ENCODE measurements at places on chromosomes 11 and 22.
A peak's percentile ranks its signal among the peaks of the same experiment; 100 is the strongest.

- DNase-seq = no peak
Observed at GRCh38 chr11:59943997-59944714, 5.9 kb downstream of the OOSP1 start.

DNA sequence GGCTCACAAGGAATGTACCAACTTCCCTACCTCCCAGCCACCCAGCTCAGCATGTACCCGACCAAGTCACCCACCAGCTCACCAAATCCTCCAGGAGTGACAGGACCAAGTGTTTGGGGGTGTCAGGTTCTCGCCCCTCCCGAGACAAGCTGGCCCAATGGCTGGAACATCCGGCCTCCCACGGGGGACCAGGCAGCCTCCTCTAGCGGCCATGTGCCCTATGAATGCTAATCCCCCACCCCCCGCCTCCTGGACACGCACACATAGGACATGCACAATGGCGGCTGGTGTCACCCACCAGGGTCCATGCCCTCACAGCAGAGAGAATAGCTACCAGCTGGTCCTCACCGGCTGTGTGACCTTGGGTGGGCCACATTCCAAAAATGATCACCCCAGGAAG lies 151.0 kb downstream of the MN1 start:
- DNase-seq = no peak

- DNase-seq = no peak
Observed at GRCh38 chr11:8749202-8749601, 66.6 kb downstream of the RPL27A start.

DNA sequence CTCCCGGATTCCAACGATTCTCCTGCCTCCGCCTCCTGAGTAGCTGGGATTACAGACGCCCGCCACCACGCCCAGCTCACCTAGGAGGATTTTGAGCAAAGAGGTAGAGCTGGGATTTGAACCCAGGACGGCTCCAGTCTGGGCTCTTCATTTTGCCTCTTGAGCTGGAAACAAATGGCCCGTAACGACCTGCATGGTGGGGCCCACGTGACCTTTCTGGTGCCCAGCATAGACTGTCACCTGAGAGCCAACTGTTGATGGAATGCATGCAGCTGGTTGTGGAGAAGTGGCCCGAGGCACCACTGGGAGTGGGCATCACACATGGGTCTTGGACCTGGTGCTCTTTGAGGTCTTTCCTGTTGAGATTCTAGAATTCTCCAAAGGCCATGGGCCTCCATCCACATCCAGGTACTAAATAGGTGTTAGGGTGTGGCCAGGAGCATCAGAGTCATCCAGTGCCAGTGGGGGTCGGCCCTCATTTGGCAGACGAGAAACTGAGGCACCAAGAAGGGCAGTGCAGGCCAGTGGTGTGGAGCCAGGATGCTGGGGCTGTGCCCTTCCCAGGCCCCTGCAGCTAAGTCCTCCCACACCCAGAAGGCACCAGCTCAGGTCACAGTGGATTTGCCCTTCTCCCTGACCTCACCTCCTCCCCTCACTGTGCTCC lies 3.9 kb downstream of the ATF4 start:
- DNase-seq = no peak

DNA sequence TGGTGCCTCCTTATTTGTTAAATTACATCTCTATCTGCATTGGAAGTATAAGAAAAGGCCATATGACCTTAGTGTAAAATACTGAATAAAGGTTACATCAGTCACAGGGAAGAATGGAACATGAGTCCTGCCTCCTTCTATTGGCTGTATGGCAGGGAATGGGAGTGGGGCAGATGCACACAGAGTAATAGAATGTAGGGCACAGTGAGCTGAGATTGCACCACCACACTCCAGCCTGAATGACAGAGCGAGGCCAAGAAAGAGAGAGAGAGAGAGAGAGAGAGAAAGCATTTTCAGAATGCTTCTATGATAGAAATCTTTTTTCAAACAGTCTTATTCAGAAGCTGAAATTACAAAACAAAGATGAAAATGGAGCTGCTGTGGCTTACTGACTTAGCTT lies 58.8 kb downstream of the SLN start:
- no peak for DNase-seq

- DNase-seq = no peak
Observed at GRCh38 chr11:133821776-133822175, 23.5 kb downstream of the SPATA19 start.

DNA sequence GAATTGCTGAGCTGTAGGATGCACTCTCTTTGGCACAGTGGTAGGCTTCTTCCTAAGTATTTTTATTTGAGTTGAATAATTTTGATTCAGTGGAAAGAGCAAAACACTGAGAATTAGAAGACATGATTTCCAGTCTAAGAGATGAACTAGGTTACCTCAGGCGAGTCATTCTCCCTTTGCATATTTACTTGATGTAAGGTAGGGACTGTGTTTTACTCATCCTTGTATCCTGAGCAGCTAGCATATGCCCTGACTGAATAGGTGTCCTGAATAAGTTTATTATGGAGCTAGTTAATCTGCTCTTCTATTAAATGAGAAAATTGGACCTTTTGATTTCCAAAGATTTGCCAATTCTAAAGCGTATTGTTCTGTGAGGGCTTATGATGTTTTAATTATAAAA lies 50.7 kb downstream of the STIM1 start:
- DNase-seq = peak; percentile 60

GRCh38 chr11:28107191-28107749 lies 686 bp downstream of the KIF18A start:
- peak; percentile 74 for DNase-seq

DNA sequence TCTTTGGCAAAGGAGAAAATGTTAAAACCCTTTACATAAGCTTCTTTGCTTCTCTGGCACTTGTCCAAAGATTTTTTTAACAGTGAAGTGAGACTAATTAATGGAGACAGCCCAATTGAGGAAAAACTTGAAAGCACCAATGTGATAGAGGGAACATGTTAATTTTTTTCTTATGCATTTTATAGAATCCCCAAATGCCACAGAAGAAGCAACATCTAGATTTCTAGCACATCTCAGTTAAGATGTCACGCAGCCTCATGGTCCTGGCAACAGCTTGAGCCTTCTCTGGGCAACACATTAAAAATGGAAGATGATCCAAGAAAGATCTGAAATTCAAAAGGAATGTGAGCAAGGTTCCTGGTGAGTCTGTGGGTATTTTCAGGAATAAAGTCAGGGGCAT lies 48.5 kb downstream of the PACSIN2 start:
- DNase-seq = no peak

Measured in kidney glomerular epithelial cell (primary cell).